ENCODE measurements at places on chromosomes 2 and 18.

DNA sequence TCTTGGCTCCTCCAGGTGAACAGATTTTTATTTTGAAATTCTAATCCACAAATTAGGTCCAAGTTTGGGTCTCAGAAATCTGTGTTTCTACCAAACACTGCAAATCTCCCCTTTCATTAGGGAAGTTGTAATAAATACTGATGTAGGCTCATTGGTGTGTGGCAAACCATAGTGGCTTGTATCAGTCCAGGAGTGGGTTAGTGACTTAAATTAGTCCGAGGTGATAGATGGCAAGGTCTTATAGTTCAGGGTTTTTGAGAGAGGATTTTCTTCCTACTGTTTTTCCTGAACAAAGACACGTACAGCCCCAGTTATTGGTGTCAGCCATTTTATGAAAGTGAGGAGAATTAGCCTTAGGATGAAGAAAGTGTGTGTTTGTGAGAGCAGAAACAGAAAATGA is 74.6 kb downstream of the RPRM start:
- DNase-seq: no peak

- no peak for DNase-seq
These were observed 40.5 kb downstream of the ANKRD12 start for GRCh38 chr18:9177031-9177430.

DNA sequence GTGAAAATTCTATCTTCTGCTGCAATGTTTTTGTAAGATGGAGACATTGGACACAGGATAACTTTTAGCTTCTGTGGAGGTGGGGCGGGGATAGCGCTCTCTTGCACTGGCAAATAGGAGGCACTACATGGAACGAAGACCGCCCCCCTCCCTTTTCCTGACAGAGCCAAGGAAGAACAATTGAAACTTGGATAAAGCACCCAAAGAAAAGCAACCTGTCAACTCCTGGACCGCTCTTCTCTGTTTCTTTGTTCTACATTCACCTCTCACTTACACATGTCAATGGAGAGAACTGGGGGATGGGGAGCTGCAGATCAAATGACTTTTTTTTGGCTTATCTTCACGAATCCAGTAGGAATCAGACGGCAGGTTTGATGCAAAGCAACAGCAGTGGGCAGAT is 126.3 kb upstream of the CHAC2 start:
- DNase-seq: no peak

GRCh38 chr2:161233858-161234431 is 73.7 kb downstream of the TANK start:
- no peak for DNase-seq

- no peak for DNase-seq
These were observed 37.0 kb downstream of the TGFA start for GRCh38 chr2:70516596-70516995.

DNA sequence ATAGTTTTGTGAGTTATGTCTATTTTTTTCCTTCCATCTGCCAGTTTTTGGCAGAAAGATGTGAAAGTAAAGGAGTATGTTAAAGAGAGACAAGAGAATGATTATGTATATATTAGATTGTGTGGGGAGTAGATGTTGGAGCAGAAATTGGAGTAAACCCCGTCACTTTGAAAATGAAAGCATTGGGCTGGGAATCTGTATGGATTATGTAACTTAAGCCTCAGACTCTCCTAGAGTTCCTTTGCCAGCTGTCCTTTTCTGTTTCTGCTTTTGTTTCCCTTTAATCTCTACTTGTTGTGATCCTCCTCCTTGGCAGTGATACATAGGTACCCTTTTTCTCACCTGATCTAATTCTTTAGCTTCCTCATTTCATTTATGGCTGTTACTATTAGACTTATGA is 19.2 kb downstream of the CCDC138 start:
- DNase-seq: no peak

DNA sequence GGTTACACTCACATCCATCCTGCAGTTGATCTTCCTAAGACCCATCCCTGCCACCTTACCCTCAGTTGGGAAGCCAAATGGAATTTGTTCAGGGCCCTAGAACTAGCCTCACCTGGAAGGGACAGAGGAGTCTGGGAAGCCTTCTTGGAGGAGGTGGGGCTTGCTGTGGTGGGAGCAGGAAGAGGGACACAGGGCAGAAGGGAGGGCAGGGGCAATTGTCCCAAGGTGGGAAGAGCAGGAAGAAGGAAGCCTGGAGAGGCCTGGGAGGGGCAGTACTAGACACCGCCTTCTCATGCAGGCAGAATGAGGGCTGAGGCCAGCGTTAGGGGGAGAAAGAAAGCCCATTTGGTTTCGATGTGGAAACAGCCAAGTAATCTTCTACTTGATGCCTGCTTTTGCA is 34.1 kb upstream of the ASPRV1 start:
- no peak for DNase-seq

DNA sequence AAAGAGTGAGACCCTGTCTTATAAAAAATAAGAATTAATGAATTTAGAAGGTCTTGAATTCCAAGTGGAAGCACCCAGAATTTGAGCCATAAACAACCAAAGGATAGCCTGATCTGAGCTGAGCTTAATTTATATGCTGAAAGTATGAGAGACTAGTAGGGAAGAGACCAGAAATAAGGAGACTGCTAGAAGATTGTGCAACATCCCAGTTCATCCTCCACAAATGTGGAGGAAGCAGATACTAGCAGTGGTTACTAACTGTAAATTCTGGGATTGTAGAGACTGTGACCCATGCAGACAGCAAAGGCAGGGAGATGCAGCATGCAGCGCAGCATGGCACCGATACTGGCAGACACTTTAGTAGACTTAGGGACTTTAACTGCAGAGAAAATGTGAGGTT is 1.5 kb upstream of the SULT1C2 start:
- no peak for DNase-seq

DNA sequence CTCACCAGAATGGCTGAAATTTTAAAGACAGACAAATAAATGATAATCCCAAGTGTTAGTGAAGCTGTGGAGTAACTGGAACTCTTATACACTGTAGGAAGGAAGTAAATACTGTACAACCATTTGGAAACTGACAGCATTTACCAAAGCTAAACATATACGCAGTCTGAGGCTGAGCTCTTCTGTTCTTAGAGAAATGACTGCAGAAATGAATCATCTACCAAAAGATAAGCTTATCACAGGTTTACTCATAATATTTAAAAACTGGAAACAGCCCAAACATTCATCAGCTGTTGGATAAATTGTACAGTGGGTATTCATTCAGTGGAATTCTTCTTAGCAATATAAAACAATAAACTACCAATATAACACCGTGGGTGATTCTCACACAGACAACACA is 218.2 kb upstream of the RAB12 start:
- DNase-seq: no peak

GRCh38 chr2:15814946-15815345 is 125.4 kb upstream of the MYCN start:
- DNase-seq: no peak

- DNase-seq: no peak
These were observed 55.3 kb downstream of the NOL10 start for GRCh38 chr2:10634495-10634894.

GRCh38 chr2:109558076-109558882 is 55.5 kb downstream of the SEPTIN10 start:
- peak; percentile 90 for DNase-seq

DNA sequence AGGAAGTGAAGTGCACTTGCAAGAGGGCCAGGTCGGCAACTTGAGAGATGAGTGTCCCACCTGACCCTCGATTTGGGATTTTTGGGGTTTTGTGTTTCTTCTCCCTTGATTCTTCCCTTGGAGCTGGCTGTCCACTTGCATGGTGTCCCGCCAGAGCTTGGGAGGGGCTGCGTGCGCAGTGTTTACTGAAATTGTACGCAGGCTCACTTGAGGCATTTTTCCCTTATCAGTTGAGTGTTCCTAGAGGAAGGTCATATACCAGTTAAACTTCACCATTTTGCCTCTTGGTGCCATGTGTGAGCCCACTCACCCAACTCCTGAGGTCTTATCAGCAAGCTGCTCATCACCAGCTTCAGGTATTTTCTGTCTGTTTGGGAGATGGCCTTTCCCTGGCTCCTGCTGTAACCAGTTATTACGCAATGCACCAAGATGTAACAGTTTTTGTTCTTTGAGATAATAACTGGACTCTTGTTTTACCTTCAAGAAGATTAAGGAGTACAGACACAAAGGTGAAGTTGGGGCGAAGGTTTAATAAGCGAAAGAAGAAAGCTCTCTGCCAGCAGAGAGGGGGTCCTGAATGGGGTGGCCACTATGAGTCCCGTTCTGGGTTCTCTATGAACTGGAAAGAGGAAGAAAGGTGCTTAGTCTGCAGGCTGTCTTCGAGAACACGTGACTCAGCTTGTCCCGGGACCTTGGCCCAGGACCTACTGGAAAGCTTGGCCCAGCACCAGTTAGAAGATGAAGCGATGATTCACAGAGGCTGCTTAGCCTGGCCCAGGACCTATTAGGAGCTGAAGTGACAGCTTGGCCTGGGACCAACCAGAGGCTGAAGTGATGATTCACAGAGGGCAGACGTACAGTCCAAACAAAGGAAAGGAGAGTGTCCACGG is 21.5 kb upstream of the TXNL4A start:
- no peak for DNase-seq

DNA sequence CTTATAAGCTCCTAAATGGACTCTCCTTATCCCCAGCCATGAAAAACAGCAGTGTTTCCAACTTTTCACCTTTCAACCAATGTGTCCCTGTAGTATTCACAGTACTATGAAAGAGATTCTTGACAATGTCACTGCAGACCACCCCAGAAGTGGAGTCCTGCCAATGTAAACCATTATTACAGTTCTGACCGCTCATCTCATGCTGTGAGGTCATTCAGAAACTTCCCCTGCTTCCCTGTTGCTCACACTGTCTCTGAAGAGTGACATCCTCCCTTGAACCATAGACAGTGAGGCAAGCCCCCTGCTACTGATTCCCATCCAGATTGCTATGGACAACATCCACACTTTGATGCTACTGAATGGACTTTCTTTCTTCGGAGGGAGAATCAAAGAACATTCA is 1523.7 kb upstream of the ACVR2A start:
- DNase-seq: no peak

DNA sequence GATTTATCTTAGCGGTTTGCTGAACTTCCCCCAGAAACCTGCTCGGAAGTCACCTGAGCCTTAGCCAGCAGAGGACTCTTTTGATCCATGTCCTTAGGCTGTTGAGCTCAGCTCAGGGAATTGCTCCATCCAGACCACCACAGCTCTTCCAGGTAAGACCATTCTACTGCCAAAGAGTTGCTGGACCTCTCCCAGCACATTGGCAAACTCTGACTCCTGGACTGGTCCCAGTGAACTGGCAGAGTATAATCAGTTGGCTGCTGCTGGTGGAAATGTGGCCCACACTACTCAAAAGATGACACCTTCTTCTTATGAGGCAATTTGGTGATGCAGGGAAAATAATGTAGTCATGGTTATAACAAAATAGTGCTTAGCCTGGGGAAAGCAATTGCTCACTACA is 308.8 kb upstream of the FIGN start:
- no peak for DNase-seq

- peak; percentile 17 for DNase-seq
These were observed 102.3 kb upstream of the CYRIA start for GRCh38 chr2:16767789-16768476.

- no peak for DNase-seq
These were observed 32.4 kb downstream of the SLC35F5 start for GRCh38 chr2:113724010-113724409.

Data from hematopoietic multipotent progenitor cell treated with erythropoietin and hydrocortisone succinate and interleukin-3 and kit ligand, for 6 days (in vitro differentiated cells).